NCI-H146 (cell line): ENCODE measurements at places on chromosomes 3 and 15.

DNA sequence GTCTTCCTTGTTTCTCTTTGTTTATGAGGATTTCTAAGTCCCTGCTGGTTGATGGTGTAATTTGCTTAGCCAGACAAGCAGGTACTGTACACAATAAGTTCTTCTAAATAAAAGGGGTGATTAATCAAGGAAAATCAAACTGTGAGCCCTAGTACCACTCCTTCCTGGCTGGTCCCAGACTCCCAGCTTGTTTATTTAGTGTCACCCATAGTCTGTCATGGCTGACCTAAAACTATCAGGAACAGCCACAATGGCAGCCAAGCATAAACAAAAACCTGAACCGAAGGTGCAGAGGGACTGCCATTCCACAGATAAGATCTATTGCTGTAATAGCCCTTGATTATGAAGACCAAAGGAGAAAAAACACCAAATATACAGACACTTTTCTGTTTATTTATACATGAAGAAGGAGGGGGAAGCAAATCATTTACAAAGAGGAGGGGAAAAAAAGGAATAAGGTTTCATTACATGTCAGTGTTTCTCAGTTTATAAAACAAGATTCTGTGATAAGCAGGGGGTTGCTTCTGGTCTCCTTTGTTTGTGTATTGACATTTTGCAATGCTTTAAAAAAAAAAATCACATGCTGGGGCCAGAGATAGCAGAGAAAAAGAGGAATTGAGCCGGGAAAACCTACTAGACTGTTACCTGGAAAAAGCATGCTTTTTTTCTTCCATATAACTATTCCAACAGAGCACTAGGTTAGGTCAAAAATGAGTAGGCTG is 182.4 kb upstream of the DPH6 start:
- no peak for DNase-seq

- DNase-seq = no peak
Measured at GRCh38 chr3:38608961-38609360, 40.5 kb downstream of the SCN5A start.

DNA sequence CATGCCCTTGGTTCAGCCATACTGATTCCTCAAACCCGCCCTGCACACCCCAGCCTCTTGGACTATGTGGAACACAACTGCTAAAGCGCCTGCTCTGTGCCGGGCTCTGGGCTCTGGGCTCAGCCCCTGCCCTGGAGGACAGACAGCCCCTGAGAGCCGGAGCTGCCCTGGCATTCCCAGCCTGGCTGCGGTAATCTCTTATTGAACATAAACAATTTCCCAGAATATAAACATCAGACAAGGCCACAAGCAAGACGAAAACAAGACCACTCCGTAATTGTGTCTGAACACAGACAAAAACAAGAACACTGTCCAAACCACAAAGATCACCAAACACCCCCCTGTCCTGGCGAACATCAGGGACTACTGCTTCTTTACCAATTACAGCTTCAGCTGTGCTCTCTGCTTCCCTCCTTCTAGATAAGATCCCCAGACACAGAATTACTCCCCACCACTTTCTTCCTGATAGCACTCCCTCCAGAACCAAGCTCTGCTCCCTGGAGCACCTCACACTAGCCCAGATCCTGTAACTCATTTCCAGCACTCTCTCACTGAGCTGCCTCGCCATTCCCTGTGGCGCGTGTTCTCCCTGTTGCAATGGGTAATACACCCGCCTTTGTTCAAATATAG is 57.1 kb upstream of the TLE3 start:
- DNase-seq = no peak

GRCh38 chr3:148990236-148990635 is 1.1 kb upstream of the GYG1 start:
- no peak for DNase-seq

- DNase-seq = no peak
Measured at GRCh38 chr15:68399096-68400065, 32.6 kb downstream of the ITGA11 start.

DNA sequence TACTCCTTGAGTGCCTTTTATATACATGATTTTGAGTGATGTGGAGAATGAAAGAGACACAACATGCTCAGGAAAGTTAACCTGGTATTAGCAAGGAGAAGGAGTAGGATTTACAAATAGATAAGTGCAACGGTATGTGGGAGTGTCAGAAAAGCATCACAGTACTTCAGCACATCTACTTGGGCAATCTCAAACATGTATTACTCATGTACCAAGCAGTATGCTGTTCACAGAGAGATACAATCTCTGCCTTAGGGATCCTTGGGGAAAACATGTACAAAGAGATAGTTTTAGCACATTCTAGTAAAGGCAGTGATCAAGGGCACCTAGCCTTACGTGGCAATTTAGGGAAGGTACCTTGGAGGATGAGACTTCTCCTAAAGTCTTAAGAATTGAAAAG is 146.5 kb downstream of the FILIP1L start:
- DNase-seq = no peak

- peak; percentile 19 for DNase-seq
Measured at GRCh38 chr3:149090907-149091306, 4.6 kb upstream of the HLTF start.

GRCh38 chr15:78873793-78874765 is 1.4 kb downstream of the MORF4L1 start:
- DNase-seq = no peak

GRCh38 chr3:184290331-184290730 is 8.7 kb upstream of the PSMD2 start:
- DNase-seq = no peak

DNA sequence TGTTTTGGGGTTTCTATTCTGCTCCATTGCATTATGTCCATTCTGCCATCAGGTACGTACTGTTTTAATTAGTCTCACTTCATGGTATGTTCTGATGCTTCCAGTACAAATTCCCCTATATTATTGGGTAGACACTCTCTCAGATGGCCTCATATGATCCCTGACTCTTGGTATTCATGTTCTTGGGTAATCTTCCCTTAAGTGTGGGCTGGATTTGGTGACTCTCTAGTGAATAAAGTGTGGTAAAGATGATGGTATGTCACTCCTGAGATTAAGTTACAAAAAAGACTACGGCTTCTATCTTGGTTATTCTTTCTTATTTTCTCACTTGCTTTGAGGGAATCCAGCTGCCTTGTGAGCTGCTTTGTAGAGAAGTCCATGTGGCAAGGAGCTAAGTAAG is 89.6 kb upstream of the TBC1D5 start:
- no peak for DNase-seq

DNA sequence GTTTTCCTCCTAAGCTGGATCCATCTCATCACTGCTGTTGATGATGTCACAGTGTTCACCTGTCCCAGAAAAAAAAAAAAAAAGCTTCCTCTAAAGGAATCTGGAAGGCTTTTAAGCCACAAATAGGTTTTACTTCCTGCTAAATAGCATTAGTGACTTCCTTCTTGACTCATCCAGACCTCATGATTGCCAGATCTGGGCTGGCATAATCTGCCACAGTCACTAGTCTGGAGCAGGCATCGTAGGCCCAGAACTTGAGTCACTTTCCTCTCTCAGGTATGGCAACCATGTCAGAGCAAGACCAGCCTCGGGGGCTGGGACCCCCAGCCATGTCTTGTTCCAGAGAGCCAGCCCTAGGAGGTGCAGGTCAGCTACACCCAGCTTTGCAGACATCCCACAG is 266.5 kb upstream of the CADM2 start:
- DNase-seq = no peak

DNA sequence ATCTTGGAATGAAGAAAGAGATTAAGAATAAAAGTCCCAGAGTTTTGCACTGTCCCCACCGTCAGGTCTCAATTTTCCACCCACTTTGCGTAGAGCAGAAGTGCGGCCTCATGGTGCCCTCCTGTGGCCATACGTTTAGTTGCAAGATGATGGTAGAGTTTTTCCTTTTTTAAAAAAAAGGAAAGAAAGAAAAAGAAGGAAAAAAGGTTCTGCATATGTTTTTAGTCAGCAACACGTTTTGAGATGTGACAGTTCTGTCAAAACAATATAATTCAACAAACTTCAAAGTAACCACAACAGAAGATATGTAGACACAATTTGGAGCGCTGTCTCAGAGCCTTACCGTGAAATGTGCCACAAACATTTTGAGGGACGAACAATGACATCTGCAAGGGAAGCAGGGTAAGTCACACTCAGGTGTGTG is 24.6 kb downstream of the EBLN2 start:
- peak; percentile 4 for DNase-seq

DNA sequence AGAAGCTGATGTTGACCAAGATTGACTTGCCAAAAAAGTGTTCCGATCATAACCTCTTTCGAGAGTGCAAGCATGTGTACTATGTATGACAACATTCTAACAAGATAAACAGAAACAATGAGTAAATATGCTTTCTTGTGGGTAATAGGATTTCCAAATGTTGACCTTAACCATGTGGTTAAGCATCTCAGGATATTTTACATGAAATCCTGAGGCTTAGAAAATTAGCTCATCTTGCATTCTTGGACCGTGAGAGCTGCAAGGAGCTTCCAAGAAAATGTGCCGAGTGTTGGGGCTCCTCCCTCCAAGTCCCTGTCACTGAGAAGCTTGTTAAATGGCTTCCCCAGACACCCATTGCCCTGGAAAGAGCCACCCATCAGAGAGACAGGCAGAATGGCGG is 50.1 kb downstream of the C3orf20 start:
- DNase-seq = no peak

- DNase-seq = no peak
Measured at GRCh38 chr3:124769462-124769861, 39.2 kb downstream of the UMPS start.

GRCh38 chr15:86055688-86056087 is 24.0 kb upstream of the AGBL1 start:
- no peak for DNase-seq

DNA sequence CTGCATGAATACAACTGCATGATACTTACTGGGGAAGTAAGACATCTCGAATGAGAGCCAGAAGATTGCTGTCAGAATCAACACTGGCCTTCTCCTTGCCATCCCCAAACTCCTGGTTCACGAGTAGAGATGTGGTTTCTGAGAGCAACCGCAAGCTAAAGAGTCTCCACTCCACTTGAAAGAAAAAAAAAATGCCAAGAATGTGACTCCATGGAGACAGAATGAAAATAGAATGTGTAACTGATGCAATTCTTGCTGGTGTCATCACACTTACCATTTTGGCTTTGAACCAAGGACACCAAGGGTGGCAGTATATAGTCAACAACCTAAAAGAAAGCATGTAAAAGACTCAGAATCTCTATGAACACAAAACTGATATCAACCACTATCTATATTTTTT is 280.4 kb downstream of the ULK4 start:
- DNase-seq = no peak

GRCh38 chr15:57551715-57552677 is 39.7 kb upstream of the MYZAP start:
- DNase-seq = no peak

- DNase-seq = peak; percentile 57
Measured at GRCh38 chr3:181692311-181693145, 19.2 kb upstream of the SOX2 start.
